ENCODE measurements at places on chromosomes 4 and X.

GRCh38 chrX:73812256-73812655, 249.3 kb downstream of the CHIC1 start:
- DNase-seq: no peak

DNA sequence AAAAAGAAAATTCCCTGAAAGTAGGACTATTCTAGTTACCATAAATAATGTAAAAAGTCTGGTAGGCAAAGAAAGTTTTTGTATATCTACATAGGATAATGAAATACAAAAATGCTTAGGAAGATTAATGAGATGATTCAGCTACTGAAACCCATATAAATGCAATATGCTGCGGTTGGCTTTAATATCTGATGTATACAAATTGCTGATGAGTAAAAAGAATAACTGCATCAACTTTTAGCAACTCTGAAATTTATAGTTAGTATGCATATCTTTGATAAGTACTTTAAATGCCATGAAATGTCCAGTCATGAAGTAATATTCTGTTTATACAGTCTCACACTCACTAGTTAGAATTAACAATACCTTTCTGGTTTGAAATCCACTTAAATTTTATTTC, 404.8 kb downstream of the TLL1 start:
- DNase-seq: no peak

GRCh38 chr4:21366312-21366711, 582.3 kb downstream of the KCNIP4 start:
- DNase-seq: no peak

DNA sequence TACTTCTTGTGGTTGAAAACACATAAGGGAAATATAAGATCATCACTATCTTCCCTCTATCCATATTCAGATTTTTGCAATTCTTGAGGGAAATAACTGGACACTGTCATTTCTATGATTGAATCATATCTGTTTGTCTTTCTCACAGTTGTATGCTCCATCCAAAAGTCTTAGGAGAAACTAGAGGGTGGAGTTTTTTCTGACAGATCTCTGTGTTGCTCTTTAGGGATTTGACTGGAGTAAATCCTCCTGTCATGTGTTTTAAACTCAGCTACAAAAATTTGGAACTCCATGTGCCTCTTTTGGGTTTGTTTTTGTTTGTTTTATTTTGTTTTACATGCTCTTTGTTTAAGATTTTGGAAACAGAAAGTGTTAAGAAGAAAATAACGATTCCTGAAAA, 136.5 kb downstream of the SPATA18 start:
- no peak for DNase-seq

DNA sequence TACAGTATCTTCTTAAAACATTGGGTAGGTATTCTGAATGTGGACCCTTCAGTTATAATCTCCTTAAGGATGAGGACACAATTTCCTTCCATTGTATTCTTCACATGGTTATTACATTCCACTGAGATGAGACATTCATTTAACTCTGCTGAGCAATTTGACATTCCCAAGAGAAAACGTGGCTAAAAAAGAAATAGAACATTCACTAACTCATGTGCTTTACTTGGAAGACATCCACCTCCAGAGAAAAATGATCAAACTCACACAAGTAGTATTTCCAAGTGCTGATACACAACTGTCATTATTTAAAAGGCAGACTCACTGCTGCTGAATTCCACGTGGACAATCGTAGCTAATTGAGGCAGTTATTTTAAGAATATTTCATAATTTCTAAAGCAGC, 227.9 kb upstream of the ANKRD50 start:
- no peak for DNase-seq

DNA sequence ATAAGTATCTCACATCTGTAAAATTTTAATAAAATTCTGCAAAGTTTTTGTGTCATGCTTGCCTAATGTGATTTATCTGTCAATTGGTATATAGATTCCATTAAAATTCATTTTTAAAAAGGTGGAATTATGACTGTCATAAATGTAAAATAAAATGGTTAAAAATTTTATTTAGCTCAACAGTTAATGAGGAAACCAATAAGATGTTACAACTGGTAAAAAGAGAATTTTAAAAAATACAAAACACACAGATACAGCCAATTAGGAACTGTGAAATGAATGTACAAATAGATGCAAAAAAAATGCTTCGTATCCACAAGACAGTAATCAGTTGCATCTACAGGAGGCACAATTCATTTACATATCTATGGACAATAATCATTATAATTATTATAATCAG, 297.6 kb downstream of the IL1RAPL1 start:
- DNase-seq: no peak

DNA sequence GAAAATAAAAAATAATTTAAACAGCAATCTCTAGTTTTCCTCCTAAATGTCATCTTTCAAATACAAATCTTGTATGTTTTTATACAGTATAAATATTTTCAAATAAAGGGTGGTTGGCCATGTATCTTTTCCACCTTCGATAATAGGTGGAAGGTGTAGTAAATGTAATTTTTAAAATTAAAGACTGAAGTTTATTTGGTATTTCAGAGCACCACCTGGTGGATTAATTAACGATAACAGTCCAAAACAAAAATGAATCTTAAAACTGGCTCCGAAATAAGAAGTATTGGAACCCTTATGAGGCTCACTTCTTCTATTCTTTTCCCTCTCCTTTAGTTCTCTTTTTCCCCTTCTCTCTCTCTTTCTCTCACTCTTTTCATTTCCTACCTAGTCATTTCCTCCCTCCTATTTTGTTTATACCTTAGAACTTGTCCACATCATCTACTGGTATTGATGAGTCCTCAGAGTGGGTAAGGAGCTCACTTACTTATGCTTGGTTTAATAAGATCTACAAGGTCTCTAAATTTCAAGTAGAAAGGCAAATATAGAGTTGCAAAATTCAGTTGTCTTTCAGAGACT, 82.9 kb upstream of the EXOC1L start:
- DNase-seq: no peak

DNA sequence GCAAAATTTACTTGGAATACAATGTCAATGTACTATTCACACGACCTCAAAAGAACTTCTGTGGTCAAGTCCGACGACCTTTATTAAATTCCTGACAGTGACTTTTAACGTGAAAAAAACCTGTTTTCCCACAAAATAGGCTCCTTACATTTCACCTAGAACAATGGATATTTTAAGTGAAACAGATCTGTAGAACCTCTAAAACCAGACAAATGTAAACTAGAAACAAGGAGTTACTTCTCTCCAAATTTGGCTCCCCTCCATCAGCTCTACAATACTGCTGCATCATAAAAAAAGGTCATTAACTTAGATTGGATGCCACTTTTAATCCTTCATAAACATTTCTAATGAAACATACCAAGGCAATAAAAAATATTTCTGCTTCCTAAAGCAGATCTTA, 1.2 kb downstream of the NEK1 start:
- no peak for DNase-seq

GRCh38 chr4:83589279-83589678, 53.4 kb downstream of the GPAT3 start:
- DNase-seq: no peak

GRCh38 chr4:72375073-72375736, 193.8 kb downstream of the ADAMTS3 start:
- no peak for DNase-seq

GRCh38 chr4:113901994-113902787, 77.3 kb downstream of the ARSJ start:
- no peak for DNase-seq

GRCh38 chr4:181278941-181279340, 964.3 kb upstream of the TENM3 start:
- no peak for DNase-seq

Data from HL-60 (cell line).